ENCODE measurements at places on chromosomes 7 and 10.

GRCh38 chr10:24462889-24463552, 254.1 kb downstream of the KIAA1217 start:
- DNase-seq = no peak

DNA sequence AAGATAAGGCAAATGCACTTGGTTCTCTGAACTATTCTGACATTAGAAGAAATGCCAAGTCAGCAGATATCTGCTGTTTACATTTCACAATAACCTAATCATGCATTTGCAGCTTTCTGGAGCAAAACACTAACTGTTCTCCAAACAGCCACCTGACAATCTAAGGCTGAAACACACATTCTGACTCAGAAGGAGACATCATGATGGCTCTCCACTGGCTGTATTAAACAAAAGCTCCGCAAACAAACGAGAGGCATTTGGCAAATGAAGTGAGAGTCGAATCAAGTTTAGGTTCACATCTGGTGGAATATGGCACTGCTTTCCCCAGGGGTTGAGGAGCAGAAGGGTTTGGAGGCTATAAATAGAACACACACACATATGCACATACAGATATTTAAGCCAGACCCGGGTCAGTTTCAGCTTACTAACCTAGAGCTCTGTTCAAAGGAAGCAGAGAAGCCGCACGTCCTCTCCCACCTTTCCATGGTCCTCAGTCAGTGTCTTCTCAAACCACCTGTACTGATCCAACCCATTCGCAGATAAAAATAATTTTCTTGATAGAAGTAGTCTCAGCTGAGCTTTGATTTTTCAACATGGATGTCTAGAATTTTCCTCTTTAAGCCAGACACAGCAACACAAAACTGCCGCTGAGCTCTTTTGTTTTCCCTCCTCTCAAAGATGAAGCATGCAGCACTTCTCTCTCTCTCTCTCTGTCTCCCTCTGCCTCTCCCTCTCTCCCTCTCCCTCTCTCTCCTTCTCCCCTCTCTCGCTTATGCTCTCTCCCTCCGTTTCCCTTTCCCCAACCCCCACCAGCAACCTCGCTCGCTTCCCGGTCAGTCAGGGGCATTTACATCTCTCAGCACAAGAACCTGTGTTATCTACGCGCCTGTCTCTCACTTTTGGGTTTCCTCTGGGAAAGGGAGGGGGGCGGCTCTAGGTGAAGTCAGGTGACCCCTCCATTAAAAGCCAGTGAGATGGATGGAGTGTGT, 682.8 kb downstream of the MAGI2 start:
- DNase-seq = no peak

DNA sequence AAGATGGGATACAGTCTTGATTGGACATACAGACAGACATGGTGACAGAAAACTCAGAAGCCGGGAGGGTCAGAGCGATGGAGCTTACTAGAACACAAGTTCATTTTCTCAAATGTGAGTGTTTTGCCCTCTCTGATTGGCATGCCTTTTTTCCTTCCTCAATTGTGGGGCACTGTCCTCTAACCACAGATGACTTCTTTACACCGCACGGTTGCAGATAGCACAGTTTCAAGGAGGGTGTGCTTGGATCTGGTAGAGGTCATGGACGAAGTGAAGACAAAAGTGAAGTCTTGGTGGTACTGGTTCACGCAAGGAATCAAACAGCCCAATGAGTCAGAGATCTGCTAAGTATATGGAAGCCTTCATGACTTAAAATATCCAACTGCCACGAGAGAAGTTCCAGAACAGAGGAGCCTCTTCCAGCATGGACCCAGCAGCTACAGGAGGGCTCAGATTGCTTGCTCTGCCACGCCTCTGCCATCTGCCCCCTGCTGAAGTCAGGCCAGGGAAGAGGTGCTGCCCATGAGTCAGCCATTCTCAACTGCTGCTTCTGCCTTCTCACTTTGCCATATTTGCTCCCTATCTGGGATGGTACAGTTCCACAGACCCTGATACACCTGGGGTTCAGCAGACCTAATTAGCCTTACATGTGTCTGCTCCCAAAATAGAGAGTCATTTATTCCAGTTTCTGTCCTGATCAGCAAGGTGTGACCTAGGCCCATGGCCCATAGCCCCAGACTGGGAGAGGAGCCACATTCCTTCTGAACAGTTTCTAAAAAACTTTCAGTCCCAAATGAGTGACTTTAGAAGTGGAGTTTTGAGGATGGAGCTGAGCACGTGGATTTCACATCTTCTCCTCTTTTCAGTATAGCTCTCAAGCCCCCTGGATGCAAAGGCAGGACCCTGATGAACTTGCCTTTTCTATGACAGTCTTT, 413.8 kb downstream of the KCNMA1 start:
- DNase-seq = no peak

- DNase-seq = no peak
These were observed 52.1 kb downstream of the FOXL3 start for GRCh38 chr7:341841-342638.

DNA sequence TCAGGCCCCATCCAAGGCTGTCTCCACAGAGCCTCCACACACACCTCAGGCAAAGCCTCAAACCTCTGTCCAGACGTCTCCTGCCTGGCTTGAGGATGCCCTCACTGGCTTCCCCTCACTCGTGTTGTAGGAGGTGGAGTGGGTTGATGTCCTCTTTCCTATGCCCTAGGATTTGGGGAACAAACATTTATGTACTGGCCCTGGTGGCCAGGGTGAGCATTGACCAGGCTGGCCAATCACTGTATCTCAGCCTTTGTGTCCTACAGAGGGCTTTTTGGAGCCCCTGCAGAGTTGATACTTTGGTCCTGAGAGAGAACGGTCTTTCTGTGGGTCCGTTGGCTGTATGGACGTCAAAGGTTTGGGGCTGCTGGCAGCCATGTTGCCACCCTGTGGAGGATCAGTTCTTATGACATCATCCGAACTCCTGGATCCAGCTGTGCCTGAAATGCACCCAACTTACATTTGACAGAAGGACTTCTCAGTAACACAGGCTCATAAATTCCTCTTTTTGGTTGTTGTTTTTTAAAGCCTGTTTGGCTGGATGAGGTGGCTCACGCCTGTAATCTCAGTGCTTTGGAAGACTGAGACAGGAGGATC, 2.3 kb upstream of the GRID2IP start:
- DNase-seq = no peak

DNA sequence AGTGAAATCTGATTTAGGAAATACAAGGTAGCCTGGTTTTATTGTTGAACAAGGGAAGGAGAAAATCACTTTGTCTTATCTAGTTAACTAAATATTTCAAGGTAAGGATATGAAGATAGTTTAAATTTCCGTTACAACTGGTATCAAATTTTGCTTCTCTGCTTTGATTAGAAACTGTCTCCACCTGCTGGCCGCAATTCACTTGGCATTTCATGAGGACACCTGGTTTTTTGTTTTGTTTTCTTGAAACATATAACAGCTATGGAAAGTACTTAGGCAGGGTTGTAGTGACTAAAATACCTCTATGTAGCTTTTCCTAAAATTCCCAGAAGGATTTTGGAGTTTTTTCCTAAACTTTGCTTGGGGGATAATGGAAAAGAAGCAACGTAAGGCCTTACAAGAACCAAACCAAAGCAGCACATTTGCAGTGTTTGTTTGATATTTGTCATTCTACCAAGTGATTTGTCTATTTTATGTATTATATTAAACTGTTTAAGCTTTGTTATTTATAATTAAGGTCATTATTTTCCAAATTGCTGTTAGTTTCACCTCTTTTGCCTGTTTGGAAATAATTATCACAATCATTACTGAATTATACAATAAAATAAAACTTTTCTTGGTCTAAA, 73.6 kb downstream of the AHCYL2 start:
- DNase-seq = peak; percentile 53

- no peak for DNase-seq
These were observed 17.1 kb upstream of the LIPF start for GRCh38 chr10:88647061-88647615.

DNA sequence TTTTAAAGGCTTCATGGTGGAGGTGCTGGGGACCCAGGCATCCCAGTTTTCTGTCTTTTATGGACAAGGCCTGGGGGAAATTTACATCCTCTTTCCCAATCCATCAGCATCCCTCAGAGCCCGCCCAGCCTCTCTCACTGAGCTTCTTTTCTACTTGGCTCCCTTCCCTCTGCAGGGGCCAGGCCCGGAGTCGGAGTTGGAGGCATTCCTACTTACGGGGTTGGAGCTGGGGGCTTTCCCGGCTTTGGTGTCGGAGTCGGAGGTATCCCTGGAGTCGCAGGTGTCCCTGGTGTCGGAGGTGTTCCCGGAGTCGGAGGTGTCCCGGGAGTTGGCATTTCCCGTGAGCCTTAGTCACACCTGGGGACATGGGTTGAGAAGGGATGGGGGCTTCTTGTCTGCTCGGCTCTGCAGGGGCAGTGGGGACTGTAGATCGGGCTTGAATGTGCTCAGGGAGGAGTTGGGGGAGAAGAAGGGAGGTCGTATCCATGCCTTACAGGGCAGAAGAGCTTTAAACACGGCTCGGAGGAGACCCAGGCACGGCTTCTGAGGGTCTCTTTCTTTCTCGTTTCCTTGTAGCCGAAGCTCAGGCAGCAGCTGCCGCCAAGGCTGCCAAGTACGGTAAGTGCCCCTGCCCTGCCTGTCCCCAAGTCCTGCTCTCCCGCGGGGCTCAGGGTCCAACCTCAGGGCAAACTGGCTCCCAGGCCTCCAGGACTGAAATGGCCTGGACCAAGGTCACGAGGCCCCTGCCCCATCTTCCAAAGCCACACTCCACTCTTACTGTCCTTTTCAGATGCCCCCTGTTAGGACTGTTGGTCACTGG, 27.3 kb upstream of the LIMK1 start:
- DNase-seq = no peak

DNA sequence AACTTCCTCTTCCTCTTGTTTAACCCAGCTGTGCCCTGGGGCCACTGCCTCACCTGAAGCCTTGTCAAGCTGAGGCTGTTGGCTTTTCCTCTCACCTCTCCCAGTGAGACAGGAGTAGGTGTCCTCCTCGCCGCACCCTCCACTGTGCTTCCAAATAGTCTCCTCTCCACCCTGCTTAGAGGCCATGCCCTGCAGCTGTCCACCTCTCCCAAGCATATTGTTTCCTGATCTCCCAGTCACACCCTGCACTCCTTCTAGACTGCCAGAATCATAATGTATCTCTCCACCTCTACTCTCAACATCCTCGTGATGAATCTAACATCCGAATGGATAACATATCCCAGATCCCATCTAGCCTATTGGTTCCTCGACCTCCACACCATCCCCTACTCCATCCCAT, 196.3 kb upstream of the GHITM start:
- no peak for DNase-seq

DNA sequence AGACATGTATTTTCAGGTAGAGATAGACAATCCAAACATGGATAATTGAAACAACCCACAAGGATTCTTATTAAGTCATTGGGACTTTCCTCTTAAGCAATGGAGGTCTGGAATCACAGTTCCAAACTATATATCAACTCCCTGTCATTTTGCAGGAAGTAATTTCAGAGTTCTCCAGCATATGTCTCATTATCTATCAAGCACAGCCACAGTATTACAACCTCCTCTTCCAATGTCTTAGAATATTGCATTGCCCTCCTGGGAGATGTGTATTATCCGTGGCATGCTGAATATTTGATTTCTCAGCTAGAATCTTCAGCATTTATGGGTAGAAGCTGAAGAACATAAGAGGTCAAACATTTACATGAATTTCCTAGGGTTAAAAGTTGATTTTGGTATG, 1255.8 kb downstream of the SORCS1 start:
- DNase-seq = no peak

DNA sequence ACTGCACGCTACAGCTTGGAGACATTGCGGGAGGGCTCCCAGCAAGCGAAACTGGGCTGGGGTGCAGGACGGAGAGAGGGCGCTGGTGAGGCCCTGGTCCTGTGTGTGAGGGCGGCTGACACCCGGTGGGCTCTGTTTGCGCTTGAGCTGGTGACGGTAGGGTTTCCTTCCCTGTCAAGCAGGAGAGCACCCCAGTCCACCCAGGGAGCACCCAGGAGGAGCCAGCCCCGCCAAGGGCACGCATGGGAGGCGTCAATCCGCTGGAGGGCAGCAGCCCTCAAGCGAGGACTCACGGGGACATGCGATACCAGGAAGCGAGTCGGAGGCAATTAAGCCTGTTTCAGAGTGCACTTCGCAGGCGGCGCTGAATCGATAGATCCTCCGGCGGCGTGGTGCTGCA, 109.4 kb downstream of the MAD1L1 start:
- DNase-seq = no peak

- no peak for DNase-seq
These were observed 33.7 kb upstream of the PLXNA4 start for GRCh38 chr7:132609906-132610520.

DNA sequence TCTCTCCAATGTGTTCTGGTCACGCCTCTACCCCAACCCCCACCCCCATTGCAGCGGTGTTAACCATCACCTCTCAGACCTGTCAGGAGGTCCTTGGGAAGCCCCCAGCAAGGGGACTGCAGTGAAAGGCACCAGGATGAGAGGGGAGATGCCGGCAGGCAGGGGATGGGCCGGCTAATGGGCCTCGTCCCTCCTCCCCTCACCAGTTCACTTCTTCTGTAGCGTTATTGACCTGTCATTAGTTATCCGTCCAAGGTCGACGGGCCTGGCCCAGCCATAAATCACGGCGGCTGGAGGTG, 18.8 kb downstream of the POLL start:
- DNase-seq = no peak

GRCh38 chr7:138257459-138258196, 181.4 kb downstream of the AKR1D1 start:
- DNase-seq = no peak

- DNase-seq = no peak
These were observed 85.7 kb downstream of the C10orf90 start for GRCh38 chr10:126584836-126585235.

- DNase-seq = no peak
These were observed 130.8 kb upstream of the TCF7L2 start for GRCh38 chr10:112819231-112819630.

DNA sequence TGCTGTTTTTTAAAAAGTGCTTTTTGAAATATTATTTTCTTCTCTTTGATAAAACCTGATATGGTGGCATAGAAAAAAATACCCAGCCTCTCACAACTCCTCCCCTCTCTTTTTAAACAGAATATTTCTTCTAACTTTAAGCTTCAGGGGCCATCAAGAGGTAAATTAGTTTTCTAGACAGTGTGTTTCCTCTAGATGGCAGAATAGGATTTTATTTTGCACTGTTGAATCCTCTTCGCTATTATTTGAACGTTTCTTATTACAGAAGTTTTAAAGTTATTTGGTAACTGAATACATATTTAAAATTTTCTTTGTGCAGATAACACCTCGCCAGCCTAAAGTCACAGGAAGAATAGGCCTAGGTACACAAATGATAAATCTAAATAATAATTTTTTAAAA, 30.3 kb downstream of the ARL5B start:
- DNase-seq = no peak

DNA sequence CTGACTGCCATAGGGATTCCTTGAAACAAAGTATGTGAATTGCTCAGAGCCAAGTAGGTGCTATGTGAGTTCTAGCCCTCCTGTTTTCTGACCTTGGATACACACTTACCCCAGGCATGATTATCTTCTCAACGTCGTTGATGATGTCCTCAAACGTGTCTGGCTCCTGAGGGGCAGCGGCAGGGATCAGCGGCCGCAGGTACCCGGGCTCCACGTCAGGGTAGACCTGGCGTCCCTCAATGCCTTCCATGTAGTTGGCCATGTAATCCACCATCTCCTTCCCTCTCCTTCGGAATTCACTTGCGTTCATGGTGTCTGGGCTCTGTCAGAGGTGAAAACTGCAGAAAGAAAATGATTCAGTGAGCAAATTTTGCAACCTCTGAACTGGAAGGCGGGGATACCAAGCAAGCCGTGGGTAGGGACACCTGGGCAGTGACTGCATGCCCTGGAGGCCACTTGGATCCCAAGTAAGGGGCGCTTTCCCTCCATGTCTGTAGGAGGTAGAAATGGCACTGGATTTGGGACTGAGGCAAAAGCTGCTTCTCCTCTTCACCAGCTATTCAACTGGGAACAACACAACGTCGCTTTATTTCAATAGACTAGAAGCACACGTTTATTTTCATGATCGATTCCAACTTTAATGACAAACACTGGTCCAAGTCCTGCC, 21.3 kb downstream of the DDC start:
- DNase-seq = no peak
